ENCODE measurements at places on chromosomes 11 and 22.
A peak's percentile ranks its signal among the peaks of the same experiment; 100 is the strongest.

GRCh38 chr11:17922416-17922788 is 90.4 kb downstream of the SERGEF start:
- no peak for DNase-seq

GRCh38 chr11:128536506-128536905 is 50.9 kb downstream of the ETS1 start:
- DNase-seq, result no peak

GRCh38 chr11:76400967-76401366 is 19.8 kb downstream of the GVQW3 start:
- no peak for DNase-seq

GRCh38 chr22:44331881-44332714 is 19.3 kb upstream of the SHISAL1 start:
- DNase-seq, result peak; percentile 39

DNA sequence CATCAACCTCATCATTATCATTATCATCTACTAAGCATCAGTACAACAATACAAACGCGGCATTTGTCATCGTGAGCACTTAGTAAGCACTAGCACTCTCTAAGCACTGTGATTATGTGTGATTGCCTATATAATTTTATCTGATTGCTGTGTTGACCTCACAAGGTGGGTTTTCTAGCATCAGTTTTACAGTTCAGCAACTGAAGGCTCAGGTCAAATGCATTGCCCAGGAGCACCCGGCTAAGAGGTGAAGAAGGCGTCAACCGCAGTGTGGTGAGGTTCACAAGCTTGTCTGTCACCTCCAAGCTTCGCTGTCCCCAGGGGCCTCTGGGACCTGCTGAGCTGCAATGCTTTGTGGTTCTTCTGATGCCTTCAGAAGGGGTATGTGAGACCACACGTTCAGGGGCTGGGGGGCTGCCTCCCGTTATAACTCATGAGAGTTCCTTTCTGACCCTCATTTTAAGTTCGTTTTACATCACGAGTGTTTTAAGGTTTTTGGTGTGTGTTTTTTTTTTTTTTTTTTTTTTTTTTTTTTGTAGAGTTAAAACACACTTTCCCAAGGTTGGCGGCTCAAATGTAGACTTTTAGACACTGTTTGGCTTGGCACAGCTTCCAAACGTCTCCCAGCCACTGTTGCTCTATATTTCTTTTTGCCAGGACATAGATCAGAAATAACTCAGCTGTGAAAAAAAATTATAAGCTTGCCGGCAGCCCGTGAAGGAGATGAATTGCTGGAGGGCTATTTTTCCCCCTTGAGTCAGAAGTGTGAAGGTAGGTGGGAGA is 33.8 kb upstream of the SCUBE1 start:
- no peak for DNase-seq

DNA sequence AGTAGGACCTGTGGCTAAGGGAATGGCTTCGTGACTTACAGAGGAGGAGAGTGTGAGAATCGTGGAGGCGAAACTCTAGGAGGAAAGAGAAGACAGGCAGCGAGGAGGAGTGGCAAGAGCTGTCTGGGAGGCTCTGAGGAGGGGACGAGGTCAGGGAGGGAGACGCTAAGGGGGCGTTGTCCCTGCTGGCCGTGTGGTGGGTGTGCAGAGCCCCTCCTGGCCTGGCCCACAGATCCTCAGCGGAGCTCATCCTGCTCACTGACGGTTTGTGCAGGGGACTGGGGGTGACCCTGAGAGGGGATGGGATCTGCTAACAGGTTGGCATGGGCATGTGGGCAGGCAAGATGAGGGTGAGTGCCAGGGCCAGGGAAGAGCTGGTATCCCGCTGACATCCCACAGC is 56.5 kb upstream of the PRR5 start:
- DNase-seq, result no peak

GRCh38 chr22:50285568-50286229 is 15.5 kb upstream of the MAPK11 start:
- DNase-seq, result no peak
